ENCODE measurements at places on chromosomes 1 and 21.

DNA sequence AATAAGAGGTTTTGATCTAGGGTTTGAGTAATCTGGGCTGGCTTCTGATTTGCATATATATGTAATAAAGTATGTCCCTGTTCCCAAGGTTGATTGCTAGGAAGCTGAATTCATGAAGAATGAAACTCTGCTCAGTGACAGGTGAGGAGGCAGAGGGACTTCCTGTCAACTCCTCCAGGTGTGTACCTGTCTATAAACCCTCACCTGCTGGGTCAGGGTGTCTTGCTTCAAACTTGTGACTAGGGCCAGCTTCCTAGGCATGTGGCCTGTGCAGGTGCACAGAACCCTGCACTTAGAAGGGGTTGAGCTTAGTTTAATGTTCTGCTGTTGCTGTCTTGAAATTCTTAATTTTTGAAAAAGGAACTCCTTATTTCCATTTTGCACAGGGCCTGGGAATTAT is 21.1 kb downstream of the OLFML3 start:
- DNase-seq: no peak

DNA sequence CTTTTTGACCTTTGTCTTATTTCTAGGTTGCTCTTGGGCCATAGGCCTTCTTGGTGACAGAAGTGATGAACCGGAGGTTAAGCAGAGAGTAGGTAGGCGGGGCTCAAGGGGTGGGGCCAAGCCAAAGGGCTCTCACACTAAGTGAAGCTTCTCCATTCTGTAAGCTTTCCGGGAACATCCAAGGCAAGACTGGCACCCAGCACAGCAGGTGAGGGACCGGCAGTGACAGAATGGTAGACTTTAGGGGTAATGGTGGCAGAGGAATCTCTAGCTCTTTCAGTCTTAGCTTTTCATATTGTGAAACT is at the start of gene TNFAIP8L2:
TNFAIP8L2 (plus strand) TSS at position 135 of the 305 bp plus-strand sequence. CDS start 2,049 bp downstream, outside the sequence.
- DNase-seq: peak; percentile 64

DNA sequence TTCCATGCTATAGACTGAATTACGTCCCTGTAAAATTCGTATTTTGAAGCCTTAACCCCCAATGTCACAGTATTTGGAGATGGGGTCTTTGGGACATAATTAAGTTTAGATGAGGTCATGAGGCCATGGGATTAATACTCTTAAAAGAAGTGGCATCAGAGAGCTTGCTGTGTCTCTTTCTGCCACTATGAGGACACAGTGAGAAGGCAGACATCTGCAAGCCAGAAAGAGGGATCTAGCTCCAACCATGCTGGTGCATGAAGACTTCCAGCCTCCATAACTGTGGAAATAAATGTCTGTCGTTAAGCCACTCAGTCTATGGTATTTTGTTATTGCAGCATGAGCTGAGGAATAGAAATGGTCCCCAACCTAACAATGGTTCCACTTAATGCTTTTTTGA is 99.0 kb downstream of the LTN1 start:
- DNase-seq: no peak

DNA sequence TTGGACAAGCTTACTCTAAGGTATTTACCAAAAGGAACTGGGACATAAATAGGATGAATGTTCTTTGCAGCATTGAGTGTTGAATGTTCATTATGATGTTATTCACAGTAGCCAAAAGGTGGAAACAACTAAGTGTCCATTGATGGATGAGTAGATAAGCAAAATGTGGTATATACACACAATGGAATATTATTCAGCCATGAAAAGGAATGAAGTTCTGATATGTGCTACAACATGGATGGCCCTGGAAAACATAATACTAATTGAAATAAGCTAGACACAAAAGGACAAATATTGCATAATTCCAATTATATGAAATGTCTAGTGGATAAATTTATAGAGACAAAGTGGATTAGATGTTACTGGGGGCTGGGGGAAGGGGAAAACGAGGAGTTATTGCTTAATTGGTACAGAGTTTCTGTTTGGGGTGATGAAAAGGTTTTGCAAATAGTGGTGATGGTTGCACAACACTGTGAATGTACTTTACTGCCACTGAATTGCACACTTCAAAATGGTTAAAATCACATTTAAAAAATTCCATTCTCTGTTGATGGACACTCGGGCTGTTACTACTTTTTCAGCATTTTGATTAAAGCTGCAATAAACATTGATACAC is 2.9 kb downstream of the MTARC1 start:
- no peak for DNase-seq

GRCh38 chr1:230350208-230350921 is 75.8 kb downstream of the PGBD5 start:
- no peak for DNase-seq

DNA sequence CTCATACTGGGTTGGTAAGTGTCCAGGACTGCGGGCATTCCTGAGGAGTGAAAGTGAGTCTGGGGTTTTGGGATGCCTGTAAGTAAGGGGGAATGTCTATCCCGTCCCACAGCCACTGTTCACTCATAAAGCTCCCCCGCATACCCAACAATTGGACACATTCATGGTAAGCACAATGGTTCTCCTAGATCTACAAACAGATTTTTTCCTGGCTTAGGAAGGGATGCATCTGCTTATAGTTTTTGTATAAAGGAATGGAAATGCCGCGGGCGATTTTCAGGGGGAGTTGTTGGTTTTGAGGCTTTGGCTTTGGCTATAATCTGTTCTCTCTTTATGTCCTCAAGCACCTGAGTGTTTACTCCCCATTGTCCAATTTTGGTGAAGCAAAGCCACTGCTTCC is 7.1 kb downstream of the ERVH48-1 start:
- DNase-seq: no peak

DNA sequence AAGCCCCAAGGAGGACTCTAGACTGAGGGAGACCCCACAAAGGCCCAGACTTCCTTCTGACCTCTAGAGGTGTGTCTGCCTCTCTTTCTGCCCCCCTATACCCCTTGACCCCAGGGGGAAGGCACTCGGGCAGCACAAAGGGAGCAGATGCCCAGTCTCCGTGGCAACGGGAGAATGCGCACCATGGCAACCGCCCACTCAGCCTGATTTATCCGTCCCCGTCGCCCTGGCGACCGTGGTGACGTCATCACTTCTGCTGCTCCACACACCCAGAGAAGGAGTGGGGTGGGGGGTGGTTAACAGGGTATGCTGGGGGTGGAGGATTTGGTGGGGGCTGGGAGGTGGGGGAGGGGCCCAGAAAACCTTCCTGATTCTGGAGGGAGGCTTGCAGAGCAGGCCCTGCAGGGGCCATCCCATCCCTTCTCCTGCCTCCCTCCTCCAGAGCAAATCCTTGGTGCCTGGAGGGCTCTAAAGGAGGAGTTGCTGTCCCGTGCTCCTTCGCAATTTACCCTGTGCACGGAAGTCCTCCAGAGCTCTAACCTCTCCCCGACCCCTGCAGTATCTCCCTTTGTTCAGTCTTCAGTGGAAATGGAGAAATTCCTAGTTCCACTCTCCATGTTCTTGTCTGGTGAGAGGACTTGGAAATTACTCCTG is 6.3 kb downstream of the CELF3 start:
- no peak for DNase-seq

DNA sequence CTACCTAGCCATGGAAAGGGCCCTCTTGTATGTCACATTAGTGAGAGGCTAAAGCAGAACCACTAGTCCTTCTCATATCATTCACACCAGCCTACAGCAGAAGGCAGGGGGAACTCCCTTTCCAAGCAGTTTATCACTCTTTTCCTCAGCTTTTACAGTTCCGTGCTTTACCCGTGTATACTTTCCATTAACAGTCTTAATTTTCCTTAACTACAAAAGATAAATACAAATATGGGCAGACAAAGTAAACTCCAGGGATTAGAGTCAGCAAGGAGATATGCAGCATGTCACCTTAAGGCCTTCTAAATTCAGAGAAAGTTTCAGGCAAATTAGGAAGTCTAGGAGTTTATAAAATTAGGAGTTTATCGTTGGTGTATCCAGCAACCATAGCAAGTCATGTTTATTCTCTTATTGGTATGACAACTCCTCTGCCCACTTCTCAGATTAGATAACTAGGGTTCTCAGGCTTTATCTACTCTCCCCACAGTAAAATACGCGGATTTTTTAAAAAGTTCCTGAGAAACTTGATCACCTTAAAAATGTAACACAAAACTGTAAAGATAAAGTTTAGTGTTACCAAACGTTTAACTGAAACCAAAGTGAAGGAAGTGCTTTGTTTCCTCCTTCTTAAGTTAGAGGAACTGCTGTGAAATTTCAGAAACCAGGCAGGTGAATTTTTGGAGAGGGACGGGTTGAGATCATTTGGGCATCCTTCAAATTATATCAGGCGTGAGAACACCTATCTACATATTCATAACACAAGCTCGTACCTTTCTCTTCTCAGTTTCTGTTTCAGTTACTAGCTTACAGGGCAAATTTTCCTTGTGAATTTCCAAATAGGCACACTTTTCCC is 42.7 kb upstream of the SLC19A2 start:
- DNase-seq: no peak

GRCh38 chr1:88730995-88731394 is 46.9 kb downstream of the PKN2 start:
- DNase-seq: no peak

DNA sequence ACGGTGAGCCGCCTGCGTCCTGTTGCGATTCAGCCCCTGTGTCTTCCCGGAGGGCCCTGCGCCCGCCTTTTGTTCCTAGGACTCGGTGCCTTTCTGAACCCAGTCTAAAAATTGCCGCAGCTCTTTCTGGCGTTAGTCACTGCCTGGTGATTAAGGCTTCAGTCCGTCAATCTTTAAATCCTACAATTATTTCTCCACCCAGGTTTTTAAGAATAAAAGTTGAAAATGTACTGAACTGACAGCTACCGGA is 16.2 kb upstream of the PDXK start:
- no peak for DNase-seq

DNA sequence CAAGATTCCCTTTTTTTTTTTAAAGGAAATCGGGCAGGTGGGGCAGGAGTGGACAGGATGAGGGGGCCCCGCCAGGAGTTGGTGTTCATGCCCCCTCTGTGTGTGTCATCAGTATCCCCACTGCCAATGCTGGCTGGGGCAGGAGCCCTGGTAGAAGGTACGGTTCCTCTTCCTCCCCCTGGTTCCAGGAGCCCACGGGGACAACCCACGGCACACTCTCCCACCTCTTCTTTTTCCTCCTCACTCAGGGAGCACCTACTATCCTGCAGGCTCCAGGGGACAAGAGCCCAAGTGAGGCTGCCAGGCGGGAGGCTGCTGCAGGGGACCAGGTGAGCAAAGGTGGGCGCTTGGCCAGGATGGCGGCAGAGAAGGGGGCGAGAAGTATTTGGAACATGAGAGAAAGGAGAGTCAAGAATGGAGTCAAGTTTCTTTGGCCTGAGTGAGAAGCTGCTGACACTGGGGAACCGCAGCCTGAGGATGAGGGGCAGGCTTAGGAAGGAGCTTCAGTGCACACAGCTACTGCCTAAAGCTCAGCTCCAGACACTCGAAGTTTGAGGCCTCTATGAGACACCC is 26.5 kb downstream of the ECE1 start:
- DNase-seq: no peak

Data from effector CD4-positive, alpha-beta T cell (primary cell).